ENCODE measurements at places on chromosomes 4 and X.

- DNase-seq = no peak
Measured at GRCh38 chr4:90121676-90122354, 5.4 kb upstream of the CCSER1 start.

DNA sequence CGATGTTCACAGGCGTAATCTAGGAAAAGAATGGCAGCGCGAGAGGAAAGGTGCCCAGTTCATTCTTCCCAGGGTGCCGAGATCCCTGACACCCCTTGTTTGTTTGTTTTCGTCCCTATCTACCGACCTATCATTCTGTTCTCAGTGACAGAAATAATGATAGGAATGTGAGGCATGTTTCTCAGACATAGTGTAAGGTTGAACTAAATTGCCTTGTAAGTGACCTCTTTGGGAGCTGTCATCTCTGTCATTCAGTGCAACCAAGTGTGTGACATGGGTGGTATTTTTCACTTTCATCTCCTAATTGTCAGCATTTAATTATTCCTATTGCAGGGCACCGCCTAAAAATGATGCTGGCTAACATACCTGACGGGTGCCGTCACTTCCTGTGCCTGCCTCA, 24.4 kb downstream of the CLDN22 start:
- DNase-seq = no peak

- DNase-seq = no peak
Measured at GRCh38 chrX:39516427-39516841, 581.3 kb downstream of the BCOR start.

DNA sequence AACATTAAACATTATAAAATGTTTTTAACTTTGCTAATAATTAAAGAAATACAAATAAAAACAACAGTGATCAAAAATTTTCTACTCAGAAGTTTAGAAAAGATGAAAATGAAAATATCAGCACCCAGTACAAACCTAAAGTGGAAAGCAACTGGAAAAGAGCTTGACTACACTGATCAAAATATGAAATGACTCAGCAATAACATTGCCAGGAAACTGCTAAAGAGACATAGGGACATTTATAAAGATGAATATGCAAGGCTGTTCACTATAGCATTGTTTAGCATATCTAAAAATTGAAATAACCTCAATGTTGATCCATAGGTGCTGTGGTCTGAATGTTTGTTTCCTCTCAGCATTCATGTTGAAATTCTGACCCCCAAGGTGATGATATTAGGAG, 88.5 kb upstream of the NOCT start:
- no peak for DNase-seq

GRCh38 chrX:153969125-153969903, 2.3 kb downstream of the HCFC1 start:
- no peak for DNase-seq

DNA sequence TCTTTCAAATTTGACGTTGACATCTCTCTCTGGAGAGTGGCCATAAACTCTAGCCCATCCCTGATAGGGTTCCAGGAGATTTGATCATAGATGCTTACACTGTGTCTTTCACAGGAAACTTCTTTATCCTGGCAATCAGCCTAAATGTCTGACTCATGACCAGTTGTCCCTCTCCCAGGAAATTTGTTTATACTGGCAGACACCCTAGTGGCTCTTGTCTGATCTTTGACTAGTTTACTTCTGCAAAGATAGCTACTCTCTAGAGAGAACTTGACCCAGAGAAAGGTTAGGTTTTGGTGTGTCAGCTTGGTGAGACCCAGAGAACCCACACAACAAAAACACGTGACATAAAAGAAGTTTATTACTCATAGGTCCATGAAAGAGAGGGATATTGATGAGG, 509.8 kb downstream of the CENPC start:
- no peak for DNase-seq

GRCh38 chr4:11264841-11265240, 163.9 kb downstream of the HS3ST1 start:
- DNase-seq = no peak

DNA sequence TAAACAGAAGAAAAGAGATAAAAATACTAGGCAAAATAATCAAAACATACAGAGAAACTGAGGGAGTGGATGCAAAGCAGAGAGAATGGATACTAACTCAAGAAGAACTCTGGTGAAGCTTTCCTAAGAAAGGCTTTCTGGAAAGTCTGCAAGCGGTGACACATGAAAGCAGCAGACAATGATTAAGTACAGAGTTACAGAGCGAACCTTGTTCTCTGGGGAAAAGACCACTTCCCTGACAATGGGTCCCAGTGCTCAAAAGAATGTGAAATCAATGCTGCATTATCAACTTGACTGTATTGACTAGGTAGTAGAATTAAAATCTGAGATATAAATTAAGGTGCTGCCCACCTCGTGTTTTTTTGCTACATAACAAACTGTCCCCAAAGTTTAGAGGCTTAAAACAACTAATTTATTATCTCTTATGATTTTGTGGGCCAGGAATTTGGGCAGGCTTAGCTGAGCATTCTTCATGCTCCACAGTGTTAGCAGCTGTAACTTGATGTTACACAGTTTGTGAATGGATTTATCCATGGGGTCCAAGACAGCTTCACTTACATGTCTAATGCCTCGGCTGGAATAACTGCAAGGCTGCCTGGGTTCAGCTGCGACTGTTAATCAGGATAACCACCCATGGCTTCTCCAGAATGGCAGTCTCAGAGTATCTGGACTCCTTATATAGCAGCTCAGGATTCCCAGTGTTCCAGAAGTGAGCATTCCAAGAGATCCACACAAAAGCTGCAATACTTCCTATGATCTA, 106.9 kb upstream of the INPP4B start:
- DNase-seq = no peak

DNA sequence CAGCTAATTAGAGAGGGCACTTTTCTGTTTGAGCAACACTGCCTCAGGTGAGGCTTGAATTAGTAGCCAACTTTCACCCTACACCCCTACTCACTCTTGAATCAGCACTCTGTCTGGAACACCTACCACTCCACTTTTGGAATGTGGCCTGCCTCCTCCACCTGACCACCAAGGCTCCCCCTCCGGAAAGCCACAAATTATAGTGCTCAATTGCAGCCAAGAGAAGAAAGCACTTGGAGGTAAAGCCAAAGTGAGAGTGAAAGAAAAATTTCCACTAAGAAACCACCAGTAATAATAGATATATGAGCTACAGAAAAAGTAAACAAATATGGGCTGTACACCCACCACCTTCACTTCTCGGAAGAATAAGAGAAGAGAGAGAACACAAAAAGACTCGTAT, 41.1 kb downstream of the PPP3CA start:
- DNase-seq = no peak

- DNase-seq = no peak
Measured at GRCh38 chr4:168878623-168879022, 131.4 kb downstream of the CBR4 start.

DNA sequence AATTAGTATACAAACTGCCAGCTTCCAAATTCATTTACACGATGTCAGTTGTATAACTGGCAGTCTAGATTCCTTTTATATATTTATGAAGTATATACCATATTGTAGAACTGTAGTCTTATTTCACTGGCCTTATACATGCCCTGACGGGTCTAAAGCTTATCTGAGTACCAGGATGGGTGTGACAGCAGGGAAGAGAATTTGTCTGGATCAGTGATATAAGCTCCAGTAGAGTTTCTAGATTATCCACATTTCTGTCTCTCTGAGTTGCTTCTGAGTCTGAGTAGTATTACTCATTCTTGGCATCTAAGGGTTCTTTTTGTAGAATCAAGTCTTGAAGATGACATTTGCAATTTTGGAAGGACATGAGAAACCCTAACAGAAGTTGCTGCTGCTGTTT, 101.3 kb downstream of the RPA4 start:
- no peak for DNase-seq

DNA sequence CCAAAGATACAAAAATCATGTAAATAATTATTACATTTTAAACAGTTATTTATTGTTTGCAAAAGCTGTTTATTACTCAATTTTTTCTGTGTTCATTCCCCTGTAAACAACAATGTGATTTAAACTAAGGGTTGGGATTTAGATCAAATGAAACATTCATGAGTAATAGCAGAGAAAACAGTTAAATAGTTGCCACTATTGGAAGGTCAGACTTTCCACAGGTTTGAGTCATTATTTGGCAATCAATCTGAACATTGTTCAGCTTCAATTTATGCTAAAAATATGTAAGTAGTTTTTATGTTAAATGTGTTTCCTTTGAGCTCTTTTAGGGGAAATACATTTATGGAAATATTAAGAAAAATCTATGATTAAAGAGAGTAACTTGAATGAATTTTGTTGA, 144.9 kb downstream of the STIM2 start:
- no peak for DNase-seq

- DNase-seq = no peak
Measured at GRCh38 chrX:42678133-42678532, 99.8 kb downstream of the PPP1R2C start.

DNA sequence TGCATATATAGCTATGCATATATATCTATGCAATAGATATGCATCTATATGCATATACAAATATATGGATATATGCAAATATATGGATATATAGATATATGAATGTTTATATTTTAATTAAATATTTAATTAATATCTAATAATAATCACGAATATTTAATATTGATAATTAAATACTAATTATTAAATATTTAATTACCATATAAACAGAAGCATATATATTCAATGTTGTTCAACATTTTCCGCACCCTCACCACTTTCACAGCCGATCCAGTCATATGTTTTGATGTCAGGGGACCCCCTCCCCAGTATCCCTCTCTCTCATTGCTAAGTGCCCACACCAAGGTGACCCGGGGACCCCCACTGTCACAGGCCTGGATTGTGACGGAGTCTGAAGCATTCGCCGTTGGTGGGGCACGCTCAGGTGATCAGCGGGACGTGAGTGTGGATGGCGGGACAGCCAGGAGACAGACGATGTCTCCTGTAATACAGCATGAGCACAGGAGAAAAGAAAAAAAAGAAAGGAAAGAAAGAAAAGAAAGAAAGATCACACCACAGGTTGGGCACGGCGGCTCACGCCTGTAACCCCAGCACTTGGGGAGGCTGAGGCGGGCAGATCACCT, 199.7 kb downstream of the CRLF2 start:
- no peak for DNase-seq
